Right lung (tissue), 10 donors: ENCODE measurements at places on chromosomes 3 and 15. TPM values are rescaled to one million over a fixed set of nuclear protein-coding genes. Genes with fewer than 3 reads are reported as not detected.

SAMMSON gene
- 0.16 TPM for polyA plus RNA-seq

SATB1 gene
- polyA plus RNA-seq = 56.3 TPM

CD200 gene
- polyA plus RNA-seq = 49.4 TPM

COLQ gene
- polyA plus RNA-seq = 8.7 TPM

GOLGA8G gene
- 0.05 TPM for polyA plus RNA-seq

BNC1 gene
- polyA plus RNA-seq = 1.4 TPM

CHRFAM7A gene
- polyA plus RNA-seq = 4.1 TPM

STRC gene
- polyA plus RNA-seq = 0.73 TPM

ADGRG7 gene
- polyA plus RNA-seq = not detected

DNAH1 gene
- 7.2 TPM for polyA plus RNA-seq

CLEC3B gene
- 106 TPM for polyA plus RNA-seq

CACNA1D gene
- polyA plus RNA-seq = 50.8 TPM

DCBLD2 gene
- 45.2 TPM for polyA plus RNA-seq

CKMT1B gene
- 0.68 TPM for polyA plus RNA-seq

SERINC4 gene
- polyA plus RNA-seq = not detected

ZPLD1 gene
- not detected for polyA plus RNA-seq

ZNF197 gene
- 34.6 TPM for polyA plus RNA-seq

ABI3BP gene
- 66.0 TPM for polyA plus RNA-seq

TMEM39A gene
- polyA plus RNA-seq = 71.4 TPM

PIF1 gene
- polyA plus RNA-seq = 11.0 TPM

OSBPL10 gene
- polyA plus RNA-seq = 49.4 TPM

DYNC1LI1 gene
- polyA plus RNA-seq = 40.4 TPM

STRIT1 gene
- polyA plus RNA-seq = 0.30 TPM

CMC1 gene
- polyA plus RNA-seq = 32.9 TPM

PTX3 gene
- 25.5 TPM for polyA plus RNA-seq

CACNA2D3 gene
- 1.6 TPM for polyA plus RNA-seq

ALDH1A2 gene
- polyA plus RNA-seq = 60.1 TPM

ALS2CL gene
- polyA plus RNA-seq = 11.2 TPM

COL7A1 gene
- polyA plus RNA-seq = 10.6 TPM

CHDH gene
- polyA plus RNA-seq = 3.2 TPM

ATP2B2 gene
- polyA plus RNA-seq = 0.03 TPM

CIB1 gene
- 47.4 TPM for polyA plus RNA-seq

ERICH6 gene
- polyA plus RNA-seq = 1.2 TPM

DPPA2 gene
- polyA plus RNA-seq = not detected

DUOXA2 gene
- not detected for polyA plus RNA-seq

ZNF620 gene
- 5.9 TPM for polyA plus RNA-seq

CLDN18 gene
- polyA plus RNA-seq = 51.3 TPM

CX3CR1 gene
- polyA plus RNA-seq = 3.8 TPM

ZBTB20 gene
- 4.4 TPM for polyA plus RNA-seq

ZNF654 gene
- 21.0 TPM for polyA plus RNA-seq
